A673 (cell line): ENCODE measurements at places on chromosomes 7 and 10. TPM values are rescaled to one million over a fixed set of nuclear protein-coding genes. Genes with fewer than 3 reads are reported as not detected.

HEPACAM2 gene
- total RNA-seq: not detected in 2 replicates

BICC1 gene
- total RNA-seq: 1.6 and 2.2 TPM in 2 replicates

EBLN1 gene
- total RNA-seq: not detected in 2 replicates

DNA sequence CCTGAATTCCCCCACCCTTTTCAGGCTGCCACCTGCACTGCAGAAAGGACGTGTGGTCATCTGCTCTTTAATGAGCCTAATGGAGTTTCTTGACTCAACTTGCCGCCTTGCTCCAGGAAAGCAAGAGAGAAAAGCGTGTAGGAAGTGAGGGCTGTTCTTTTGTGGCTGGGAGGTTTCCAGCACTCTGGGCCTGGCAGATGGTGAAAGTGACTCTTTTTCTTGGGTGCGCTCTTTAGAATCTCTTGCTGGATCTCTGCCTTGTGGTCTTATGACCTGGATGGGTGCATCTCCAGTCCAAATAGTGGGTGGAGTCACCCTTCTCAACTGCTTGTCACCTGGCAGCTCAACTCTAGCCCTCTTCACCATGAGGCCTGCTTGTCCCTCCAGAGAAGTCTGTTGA lies 244.0 kb downstream of the SORCS1 start:
- no peaks in the 10 kb centered on the region for H3K36me3 ChIP-seq

DNA sequence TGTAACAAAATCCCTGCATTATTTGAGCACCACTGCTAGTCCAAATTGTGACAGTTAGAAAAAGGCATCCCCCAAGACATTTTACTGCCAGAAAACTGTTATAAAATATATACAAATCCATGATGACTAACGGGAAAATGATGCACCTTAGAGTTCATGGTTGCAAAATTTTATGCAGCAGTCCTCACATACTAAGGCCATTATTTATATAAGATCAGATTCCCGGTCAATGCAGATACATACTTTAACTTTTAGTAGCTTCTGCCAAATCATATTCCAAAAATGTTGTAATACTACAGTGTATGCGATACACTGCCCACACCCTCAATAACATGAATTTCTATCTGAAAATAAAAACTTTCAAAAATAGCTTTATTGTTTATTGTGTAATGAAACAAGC lies 239.9 kb upstream of the ZNF32 start:
- DNase-seq: no peak
- H3K4me3 ChIP-seq: no peak overlapping the region
- H3K36me3 ChIP-seq: no peaks in the 10 kb centered on the region
- no peaks in the 10 kb centered on the region for H3K27me3 ChIP-seq
- no peak overlapping the region for H3K27ac ChIP-seq

DNA sequence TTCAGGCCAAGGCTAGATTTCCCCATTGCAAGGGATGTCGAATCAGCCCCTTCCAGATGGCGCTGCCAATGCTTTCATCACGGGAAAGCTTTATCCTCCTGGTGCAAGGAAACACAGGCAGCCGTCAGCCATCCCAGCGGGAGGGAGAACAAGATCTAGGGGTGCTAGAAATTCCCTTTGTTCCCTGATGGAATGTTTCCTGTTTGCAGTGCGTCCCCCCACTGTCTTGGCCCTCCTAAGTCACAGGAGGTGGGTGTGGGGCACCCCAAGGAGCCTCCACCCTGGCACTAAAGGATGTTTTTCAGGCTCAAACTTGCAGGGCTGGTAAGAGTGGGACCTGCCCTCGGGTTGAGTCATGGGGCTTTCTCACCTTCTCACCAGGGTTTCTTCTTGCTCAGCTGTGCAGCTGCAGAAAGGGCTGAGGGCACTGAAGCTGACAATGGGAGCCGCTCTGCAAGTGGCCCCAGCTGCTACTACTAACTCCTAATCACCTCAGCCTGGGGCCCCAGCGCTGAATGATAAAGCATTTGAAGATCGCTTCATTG lies 103.6 kb downstream of the PRPF18 start:
- peak; percentile 61 for DNase-seq
- no peak overlapping the region for H3K27ac ChIP-seq
- no peaks in the 10 kb centered on the region for H3K36me3 ChIP-seq
- H3K27me3 ChIP-seq: no peaks in the 10 kb centered on the region
